ENCODE measurements at places on chromosomes 4 and X. TPM values are rescaled to one million over a fixed set of nuclear protein-coding genes. Genes with fewer than 3 reads are reported as not detected.

The MAP7D2 gene
- 0.08 TPM for total RNA-seq

The XAGE2 gene
- total RNA-seq: not detected

The ATP1B4 gene
- total RNA-seq: not detected

The EIF4E gene
- 202 TPM for total RNA-seq

The SPIN2A gene
- total RNA-seq: 0.25 TPM

The QDPR gene
- total RNA-seq: 34.5 TPM

The PSAPL1 gene
- total RNA-seq: not detected

The SEC24B gene
- 31.0 TPM for total RNA-seq

The DIPK2B gene
- not detected for total RNA-seq

The VCX3A gene
- not detected for total RNA-seq

The MAD2L1 gene
- 223 TPM for total RNA-seq

The MAGEB17 gene
- 0.20 TPM for total RNA-seq

DNA sequence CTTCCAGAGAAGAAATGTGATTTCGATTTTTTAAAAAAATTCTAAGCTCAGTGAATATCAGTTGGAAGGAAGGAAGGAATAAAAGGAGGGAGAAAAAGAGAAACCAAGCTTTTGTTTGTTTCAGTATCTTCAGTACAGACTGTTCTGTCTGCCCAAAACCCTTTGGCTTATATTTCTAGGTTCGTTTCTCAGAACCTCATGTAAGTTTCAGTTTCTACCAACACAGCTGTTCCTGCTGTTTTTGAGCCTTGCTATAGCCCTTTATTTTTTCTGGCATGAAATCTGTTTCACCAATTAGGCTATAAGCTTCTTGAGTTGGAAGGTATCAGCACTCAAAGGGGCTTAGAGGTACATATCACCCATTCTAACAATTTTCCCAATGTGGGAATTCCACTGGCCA lies 157.9 kb downstream of the GBA3 start:
- H3K4me1 ChIP-seq: no peaks in the 10 kb centered on the region
- no peaks in the 10 kb centered on the region for H3K36me3 ChIP-seq
- H3K27ac ChIP-seq: no peak overlapping the region
- H3K4me3 ChIP-seq: no peak overlapping the region

DNA sequence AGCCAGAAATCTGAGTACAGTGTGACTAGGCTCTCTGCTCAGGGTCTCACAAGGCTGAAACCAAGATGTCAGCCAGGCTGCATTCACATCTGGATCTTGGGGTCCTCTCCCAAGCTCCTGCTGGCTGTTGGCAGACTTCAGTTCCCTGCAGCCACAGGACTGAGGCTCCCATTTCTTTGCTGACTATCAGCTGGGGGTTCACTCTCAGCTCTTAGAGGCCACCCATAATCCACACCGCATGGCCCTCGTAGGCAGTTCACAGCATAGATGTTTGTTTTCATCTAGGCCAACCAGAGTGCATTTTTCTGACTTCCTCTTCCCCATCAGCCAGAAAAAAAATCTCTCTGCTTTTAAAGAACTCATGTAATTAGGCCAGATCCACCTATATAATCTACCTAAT lies 8.2 kb upstream of the WDR44 start:
- H3K27ac ChIP-seq: no peak overlapping the region
- H3K27me3 ChIP-seq: no peaks in the 10 kb centered on the region
- no peak overlapping the region for H3K4me3 ChIP-seq
- H3K4me1 ChIP-seq: no peaks in the 10 kb centered on the region
- H3K36me3 ChIP-seq: no peaks in the 10 kb centered on the region

DNA sequence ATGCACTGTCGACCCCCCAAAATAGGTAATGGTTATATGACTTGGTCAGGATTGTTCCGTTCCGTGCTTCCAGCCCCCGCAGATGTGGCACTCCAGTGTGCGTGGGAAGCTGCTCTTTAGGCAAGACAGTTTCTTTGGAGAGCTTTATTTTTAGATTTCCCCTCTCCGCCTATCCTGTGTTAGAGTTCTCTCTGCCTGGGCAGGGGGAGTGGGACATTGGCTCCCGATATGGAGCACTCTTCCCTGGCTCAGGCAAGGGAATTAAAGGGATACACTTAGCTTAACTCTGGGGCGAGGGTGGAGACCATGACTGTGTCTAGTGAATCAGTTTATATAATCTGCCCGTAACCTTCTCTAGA lies 36.0 kb downstream of the DLG3 start:
- H3K27me3 ChIP-seq: no peaks in the 10 kb centered on the region
- H3K27ac ChIP-seq: no peak overlapping the region
- H3K36me3 ChIP-seq: peaks cover 14% of the 10 kb centered on the region
- no peak overlapping the region for H3K4me3 ChIP-seq
- DNase-seq: no peak
- H3K4me1 ChIP-seq: peaks cover 39% of the 10 kb centered on the region

DNA sequence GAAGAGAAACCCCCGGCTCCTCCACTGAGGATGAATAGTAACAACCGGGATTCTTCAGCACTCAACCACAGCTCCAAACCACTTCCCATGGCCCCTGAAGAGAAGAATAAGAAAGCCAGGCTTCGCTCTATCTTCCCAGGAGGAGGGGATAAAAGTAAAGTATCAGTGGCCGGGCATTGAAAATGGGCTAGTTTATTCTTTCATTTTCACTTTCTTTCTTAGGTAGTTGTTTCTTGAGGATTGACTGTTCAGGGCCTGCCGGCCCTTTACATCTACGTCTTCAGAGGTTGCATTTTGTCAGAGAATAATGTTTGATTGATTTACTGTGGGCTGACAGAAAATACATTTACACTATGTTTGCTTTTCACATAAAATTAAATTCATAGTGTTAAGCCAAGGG lies 27.1 kb downstream of the PAK3 start:
- H3K4me3 ChIP-seq: no peak overlapping the region
- H3K36me3 ChIP-seq: peaks cover 4% of the 10 kb centered on the region
- H3K27ac ChIP-seq: no peak overlapping the region

GRCh38 chr4:165826166-165826565 lies 46.9 kb upstream of the TLL1 start:
- no peaks in the 10 kb centered on the region for H3K36me3 ChIP-seq
- no peak overlapping the region for H3K4me3 ChIP-seq
- H3K27ac ChIP-seq: no peak overlapping the region
- H3K4me1 ChIP-seq: no peaks in the 10 kb centered on the region
- no peaks in the 10 kb centered on the region for H3K27me3 ChIP-seq

- no peaks in the 10 kb centered on the region for H3K27me3 ChIP-seq
- H3K27ac ChIP-seq: no peak overlapping the region
- no peaks in the 10 kb centered on the region for H3K4me1 ChIP-seq
- H3K4me3 ChIP-seq: no peak overlapping the region
- H3K36me3 ChIP-seq: no peaks in the 10 kb centered on the region
These were observed 282.2 kb downstream of the GUCY2F start for GRCh38 chrX:109199726-109200125.

GRCh38 chr4:109703664-109704361 lies 568 bp upstream of the CASP6 start:
- no peaks in the 10 kb centered on the region for H3K27me3 ChIP-seq
- peak overlapping the region; percentile 64 for H3K27ac ChIP-seq
- H3K36me3 ChIP-seq: no peaks in the 10 kb centered on the region
- H3K4me3 ChIP-seq: peak overlapping the region; percentile 73
- DNase-seq: peak; percentile 23
- H3K4me1 ChIP-seq: peaks cover 5% of the 10 kb centered on the region

GRCh38 chrX:109040057-109040456 lies 303.7 kb upstream of the IRS4 start:
- no peaks in the 10 kb centered on the region for H3K36me3 ChIP-seq
- H3K27ac ChIP-seq: no peak overlapping the region
- no peak for DNase-seq

DNA sequence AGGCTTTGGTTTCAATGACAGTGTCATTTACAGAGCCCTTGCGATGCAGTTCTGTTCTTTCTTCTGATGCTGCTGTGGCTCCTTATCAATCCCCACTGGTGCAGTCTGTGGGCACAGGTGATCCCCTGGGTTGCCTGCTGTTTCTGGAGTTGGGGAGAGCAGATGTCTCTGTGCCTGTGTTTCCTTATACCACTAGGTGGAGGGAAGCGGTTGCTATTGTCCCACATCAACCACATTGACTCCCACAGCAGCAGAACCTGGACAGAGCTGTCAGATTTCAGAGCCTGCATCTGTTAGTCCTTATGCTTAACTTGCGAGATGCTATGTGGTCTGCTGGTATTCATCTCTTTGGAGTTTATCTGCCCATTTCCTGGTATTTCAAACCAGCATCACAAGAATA lies 57.7 kb downstream of the NEIL3 start:
- no peaks in the 10 kb centered on the region for H3K36me3 ChIP-seq
- H3K27ac ChIP-seq: no peak overlapping the region
- no peaks in the 10 kb centered on the region for H3K4me1 ChIP-seq
- H3K27me3 ChIP-seq: no peaks in the 10 kb centered on the region
- DNase-seq: no peak
- no peak overlapping the region for H3K4me3 ChIP-seq

GRCh38 chr4:73018595-73018994 lies 50.9 kb downstream of the COX18 start:
- peaks cover 12% of the 10 kb centered on the region for H3K4me1 ChIP-seq
- no peaks in the 10 kb centered on the region for H3K27me3 ChIP-seq
- H3K27ac ChIP-seq: no peak overlapping the region
- H3K36me3 ChIP-seq: no peaks in the 10 kb centered on the region
- DNase-seq: no peak

GRCh38 chr4:7918981-7919380 lies 20.7 kb downstream of the AFAP1 start:
- H3K27me3 ChIP-seq: no peaks in the 10 kb centered on the region
- H3K4me1 ChIP-seq: peaks cover 16% of the 10 kb centered on the region
- no peak overlapping the region for H3K27ac ChIP-seq
- no peak overlapping the region for H3K4me3 ChIP-seq

GRCh38 chrX:56557376-56557929 lies 6.0 kb upstream of the UBQLN2 start:
- H3K4me3 ChIP-seq: no peak overlapping the region
- DNase-seq: no peak
- H3K36me3 ChIP-seq: no peaks in the 10 kb centered on the region
- no peaks in the 10 kb centered on the region for H3K4me1 ChIP-seq

- H3K36me3 ChIP-seq: no peaks in the 10 kb centered on the region
- no peak overlapping the region for H3K4me3 ChIP-seq
- no peak for DNase-seq
- no peaks in the 10 kb centered on the region for H3K4me1 ChIP-seq
These were observed 6.8 kb downstream of the RBM47 start for GRCh38 chr4:40622913-40623312.

- H3K27ac ChIP-seq: no peak overlapping the region
- no peaks in the 10 kb centered on the region for H3K27me3 ChIP-seq
- H3K36me3 ChIP-seq: no peaks in the 10 kb centered on the region
- peaks cover 4% of the 10 kb centered on the region for H3K4me1 ChIP-seq
- no peak overlapping the region for H3K4me3 ChIP-seq
These were observed 172.7 kb upstream of the USP9X start for GRCh38 chrX:40912576-40912975.

GRCh38 chr4:2963966-2964471 lies 648 bp downstream of the GRK4 start:
- H3K4me3 ChIP-seq: peak overlapping the region; percentile 85
- H3K27me3 ChIP-seq: no peaks in the 10 kb centered on the region
- 0 out of 2 replicates have a peak, but pooled peaks cover 7% of the 10 kb centered on the region for H3K4me1 ChIP-seq
- DNase-seq: peak; percentile 26
- 0 out of 2 replicates have a peak, but pooled peaks cover 10% of the 10 kb centered on the region for H3K36me3 ChIP-seq
- peak overlapping the region; percentile 85 for H3K27ac ChIP-seq

DNA sequence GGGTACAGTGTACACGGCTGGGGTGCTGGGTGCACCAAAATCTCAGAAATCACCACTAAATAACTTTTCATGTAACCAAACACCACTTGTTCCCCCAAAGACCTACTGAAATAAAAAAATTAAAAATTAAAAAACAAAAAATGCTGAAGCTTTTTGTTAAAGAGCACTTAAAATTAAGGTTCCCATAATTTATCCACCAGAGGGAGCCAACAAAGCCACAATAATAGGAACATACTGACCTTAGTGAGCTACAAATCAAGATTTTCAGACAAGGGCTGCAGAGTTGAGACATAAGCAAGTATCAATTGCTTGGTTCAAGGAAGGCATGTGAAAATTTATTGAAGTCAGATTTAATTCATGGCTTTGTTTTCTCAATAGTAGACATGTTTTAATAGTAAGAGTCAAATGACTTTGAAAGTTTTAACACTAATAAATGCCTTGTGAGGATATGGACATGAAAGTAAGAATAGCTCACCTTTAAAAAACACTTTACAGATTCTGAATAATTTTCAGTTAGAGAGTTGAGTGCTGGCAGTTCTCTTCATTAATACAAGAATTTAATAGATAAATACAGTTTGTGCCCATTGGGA lies 43.0 kb upstream of the SCOC start:
- H3K27me3 ChIP-seq: no peaks in the 10 kb centered on the region
- H3K36me3 ChIP-seq: no peaks in the 10 kb centered on the region
- H3K27ac ChIP-seq: no peak overlapping the region
- DNase-seq: peak; percentile 30
- H3K4me3 ChIP-seq: no peak overlapping the region

DNA sequence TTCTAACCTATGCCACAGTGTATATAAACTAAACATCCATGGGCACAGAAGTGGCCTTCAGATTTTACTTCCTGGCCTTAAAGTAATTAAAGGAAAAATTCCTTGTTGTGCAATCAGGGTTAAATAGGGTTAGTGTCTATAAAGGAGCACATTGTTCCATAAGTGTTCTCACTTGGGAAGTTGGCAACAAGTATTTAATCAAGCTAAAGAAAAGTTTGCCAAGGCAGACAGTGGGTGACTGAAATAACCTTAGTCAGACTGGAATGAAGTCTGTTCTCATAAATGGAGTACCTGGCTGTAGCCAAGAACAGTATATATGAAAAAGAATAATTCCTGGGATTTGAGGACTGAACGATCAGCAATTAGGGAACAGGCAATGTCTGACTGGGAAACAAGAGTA lies 213.6 kb downstream of the HTR2C start:
- no peaks in the 10 kb centered on the region for H3K36me3 ChIP-seq
- DNase-seq: no peak
- no peak overlapping the region for H3K4me3 ChIP-seq
- H3K27me3 ChIP-seq: no peaks in the 10 kb centered on the region
- H3K27ac ChIP-seq: no peak overlapping the region

- H3K27me3 ChIP-seq: no peaks in the 10 kb centered on the region
- H3K27ac ChIP-seq: no peak overlapping the region
- no peak for DNase-seq
These were observed 79.1 kb upstream of the LCORL start for GRCh38 chr4:18100657-18101056.

- H3K4me1 ChIP-seq: no peaks in the 10 kb centered on the region
- no peak for DNase-seq
- no peaks in the 10 kb centered on the region for H3K27me3 ChIP-seq
- H3K27ac ChIP-seq: no peak overlapping the region
- no peak overlapping the region for H3K4me3 ChIP-seq
These were observed 203.1 kb downstream of the FAT4 start for GRCh38 chr4:125517831-125518230.

GRCh38 chr4:1211891-1212545 lies 36.9 kb downstream of the CTBP1 start:
- peaks cover 15% of the 10 kb centered on the region for H3K4me1 ChIP-seq
- DNase-seq: no peak
- no peak overlapping the region for H3K27ac ChIP-seq
- no peaks in the 10 kb centered on the region for H3K27me3 ChIP-seq
- peaks cover 28% of the 10 kb centered on the region for H3K36me3 ChIP-seq
- H3K4me3 ChIP-seq: no peak overlapping the region

- H3K27ac ChIP-seq: no peak overlapping the region
- H3K4me3 ChIP-seq: no peak overlapping the region
- peaks cover 4% of the 10 kb centered on the region for H3K4me1 ChIP-seq
These were observed 173.1 kb upstream of the USP9X start for GRCh38 chrX:40912166-40912565.

Measured in SJCRH30 (cell line).